ENCODE measurements at places on chromosomes 7 and 10.

DNA sequence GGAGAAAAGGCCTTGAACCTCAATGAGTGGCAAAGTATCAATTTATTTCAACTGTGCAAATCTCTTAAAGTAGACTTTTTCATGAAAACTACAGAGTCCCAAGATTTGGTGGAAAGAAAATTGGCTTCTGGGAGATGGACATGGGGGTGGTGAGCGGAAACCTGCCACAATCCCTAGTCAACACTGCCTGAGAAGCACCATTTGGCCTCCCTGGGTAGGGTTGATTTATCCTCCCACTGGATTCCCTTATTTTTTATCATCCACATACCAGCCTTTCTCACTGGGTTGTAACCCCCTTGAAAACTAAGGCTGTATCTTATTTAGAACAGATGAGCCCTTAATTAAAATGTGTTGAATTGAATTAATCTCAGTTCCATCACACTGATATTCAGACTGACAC lies 101.7 kb upstream of the PTN start:
- DNase-seq = no peak

GRCh38 chr10:70306886-70307520 lies 23.2 kb upstream of the NPFFR1 start:
- DNase-seq = no peak

GRCh38 chr7:103573479-103574058 lies 127.6 kb upstream of the SLC26A5 start:
- no peak for DNase-seq

- no peak for DNase-seq
Observed at GRCh38 chr10:73586583-73586984, 4.6 kb downstream of the USP54 start.

DNA sequence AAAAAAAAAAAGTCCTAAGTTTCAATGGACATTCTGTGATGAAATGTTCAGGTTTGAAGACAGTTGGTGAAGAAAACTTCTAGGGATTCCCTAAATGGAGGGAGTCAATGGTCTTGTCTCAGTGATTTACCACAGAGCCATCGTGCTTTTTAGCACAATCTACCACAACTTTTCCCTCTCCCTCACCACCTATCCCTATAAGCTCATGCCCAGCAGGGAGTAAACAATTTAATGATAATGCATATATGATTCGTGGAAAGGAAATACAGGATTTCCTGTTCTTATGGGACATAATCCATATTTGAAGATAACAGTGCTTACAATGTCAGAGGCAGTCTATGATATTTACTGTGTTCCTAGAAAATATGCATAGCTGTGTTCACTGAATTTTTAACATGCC lies 38.4 kb upstream of the CD36 start:
- DNase-seq = no peak

GRCh38 chr7:13846386-13846785 lies 143.1 kb downstream of the ETV1 start:
- no peak for DNase-seq

DNA sequence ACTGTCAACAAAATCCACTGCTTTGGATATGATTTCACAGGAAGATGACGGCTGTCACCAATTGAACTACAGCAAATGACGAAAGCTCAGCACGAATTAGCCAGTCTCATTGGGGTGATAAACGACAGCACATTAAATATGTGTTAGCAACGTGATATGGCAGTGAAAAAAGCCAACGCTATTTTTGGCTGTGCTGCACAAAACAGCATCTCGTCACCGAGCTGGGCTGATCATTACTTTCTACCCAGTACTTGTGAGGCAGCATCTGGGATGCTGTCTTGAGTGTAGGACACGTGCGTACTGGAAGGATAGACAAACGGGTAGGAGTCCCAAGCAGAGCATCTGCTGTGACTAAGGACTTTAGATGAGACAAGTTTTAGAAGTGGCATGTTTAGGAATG lies 138.3 kb downstream of the EXOC4 start:
- no peak for DNase-seq

DNA sequence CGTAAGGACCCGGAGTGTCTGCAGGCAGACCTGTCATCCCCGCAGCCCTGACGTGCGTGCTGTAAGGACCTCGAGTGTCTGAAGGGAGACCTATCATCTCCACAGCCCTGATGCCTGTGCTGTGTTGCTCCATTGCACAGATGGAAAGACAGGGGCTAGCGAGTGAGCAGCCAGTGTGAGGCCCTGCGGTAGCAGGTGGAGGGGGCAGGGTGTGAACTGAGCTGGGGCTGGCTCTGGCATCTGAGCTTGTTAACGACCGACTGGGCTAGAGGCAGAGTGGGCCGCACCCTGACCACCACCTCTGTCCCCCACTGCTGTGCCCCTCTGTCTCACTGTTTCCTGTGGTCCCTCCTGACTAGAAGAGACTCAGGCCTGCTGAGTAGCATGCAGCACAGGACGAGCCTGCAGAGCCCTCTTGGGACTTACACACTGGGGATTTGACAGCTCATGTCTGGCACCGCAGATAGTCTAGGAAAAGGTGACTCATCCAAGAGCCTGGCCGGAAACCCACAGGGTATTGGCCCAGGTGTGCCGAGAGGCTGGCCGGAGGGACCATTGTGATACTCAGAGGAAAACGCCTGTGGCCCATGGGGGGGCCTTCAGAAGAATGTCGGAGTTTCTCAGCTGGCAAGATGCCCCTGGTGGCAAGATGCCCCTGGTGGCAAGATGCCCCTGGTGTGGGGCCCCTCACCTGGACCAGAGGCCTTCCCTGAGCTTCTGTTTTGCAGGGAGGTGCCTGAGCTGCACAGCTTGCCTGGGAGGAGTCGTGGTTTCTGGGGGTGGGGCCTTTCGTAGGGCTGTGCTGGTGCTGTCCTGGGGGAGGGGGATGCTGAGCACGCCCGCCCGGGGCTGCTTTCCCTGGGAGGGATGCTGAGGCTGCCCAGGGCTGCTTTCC lies 34.3 kb downstream of the INPP5A start:
- DNase-seq = peak; percentile 68

- DNase-seq = no peak
Observed at GRCh38 chr7:148182264-148182663, 408.3 kb upstream of the C7orf33 start.

GRCh38 chr7:20783125-20783699 lies 3.5 kb downstream of the SP8 start:
- no peak for DNase-seq

DNA sequence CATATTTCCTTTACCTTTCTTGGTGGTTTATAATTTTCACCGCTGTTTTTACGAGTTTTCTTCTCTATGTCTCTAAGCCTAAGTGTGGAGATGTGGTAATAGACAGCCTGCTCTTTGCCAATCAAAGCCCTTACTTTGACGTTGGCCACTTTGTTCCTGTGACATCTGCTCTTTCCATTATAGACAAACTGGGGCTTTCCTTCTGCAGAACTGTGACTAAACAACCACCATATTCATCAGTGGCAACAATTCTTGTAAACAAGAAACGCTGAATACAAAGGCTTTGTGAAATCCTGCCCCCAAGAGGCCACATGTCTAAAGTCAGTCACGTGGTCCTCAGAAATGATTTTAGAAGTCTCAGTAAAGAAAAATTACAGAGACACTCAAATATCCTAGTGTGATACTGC lies 59.6 kb upstream of the CAPZA2 start:
- peak; percentile 72 for DNase-seq

GRCh38 chr10:2978574-2979273 lies 88.6 kb upstream of the PFKP start:
- DNase-seq = no peak

- no peak for DNase-seq
Observed at GRCh38 chr7:14639329-14639728, 263.2 kb downstream of the DGKB start.

GRCh38 chr10:63553473-63553872 lies 32.3 kb downstream of the REEP3 start:
- peak; percentile 0 for DNase-seq

GRCh38 chr7:116315803-116316202 lies 105.5 kb downstream of the TES start:
- no peak for DNase-seq

- DNase-seq = no peak
Observed at GRCh38 chr10:75127471-75127870, 16.0 kb downstream of the SAMD8 start.

- DNase-seq = no peak
Observed at GRCh38 chr10:122567056-122567660, 6.6 kb downstream of the DMBT1 start.

DNA sequence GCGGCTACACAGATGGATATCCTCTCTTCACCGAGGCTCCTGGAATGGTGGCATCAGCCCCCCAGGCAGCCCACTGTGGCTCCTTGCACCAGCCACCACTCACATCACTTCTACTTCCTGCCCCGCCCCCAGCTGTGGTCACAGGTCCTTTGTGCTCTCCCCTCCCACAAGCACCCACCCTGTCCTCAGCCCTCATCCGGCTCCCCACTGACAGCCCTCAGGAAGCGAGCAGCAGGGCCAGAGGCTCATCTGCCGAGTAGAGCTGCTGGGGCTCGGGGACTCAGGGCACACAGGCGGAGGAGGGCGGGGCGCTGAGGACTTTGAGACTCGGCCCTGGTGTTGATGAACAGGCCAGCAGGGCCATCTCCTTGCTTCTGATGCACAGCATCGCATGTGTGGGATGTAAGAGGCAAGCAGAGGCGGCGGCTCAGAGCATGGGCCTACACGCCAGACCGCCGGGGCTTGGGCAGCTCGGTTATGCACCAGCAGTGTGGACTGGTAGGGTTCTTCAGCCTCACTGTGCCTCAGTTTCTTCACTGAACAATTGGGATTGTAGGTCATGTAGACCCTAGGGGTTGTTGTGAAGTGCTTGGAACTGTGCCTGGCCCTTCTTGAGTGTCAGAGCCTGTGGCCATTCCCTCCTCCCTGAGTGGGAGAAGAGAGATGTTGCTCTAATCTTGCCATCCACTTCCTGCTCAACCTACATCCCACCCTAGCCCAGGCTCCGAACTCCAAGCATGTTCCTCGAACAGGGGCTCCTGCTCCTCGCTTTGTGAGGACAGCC lies at the start of gene PRF1:
TSS of gene PRF1 (minus strand) at position 77 of the 784 bp plus-strand sequence. CDS start 1,839 bp downstream, outside the sequence.
- DNase-seq = no peak

DNA sequence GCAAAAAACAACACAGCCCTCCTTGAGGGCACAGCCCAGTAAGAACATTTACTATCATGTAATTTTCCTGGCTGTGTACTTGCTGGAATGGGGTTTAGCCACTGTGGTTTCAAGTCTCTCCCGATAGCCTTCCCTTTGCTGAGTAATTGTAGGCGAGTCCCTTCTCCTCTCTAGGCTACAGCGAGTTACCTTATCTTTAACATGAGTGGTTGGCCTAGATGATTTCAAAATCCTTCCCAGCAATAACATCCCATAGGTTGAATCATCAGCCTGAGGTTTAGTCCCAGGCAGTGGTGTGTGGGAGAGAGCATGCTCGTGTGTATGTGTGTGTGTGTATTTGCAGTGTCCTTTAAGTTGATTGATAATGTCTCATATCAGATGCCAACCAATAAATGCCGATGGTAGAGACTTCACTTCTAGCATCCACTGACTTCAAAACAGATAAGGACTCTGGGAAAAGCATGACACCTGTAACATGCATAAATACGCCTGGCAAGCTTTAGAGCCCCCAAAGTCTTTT lies 142.9 kb upstream of the ZMIZ1 start:
- peak; percentile 90 for DNase-seq

DNA sequence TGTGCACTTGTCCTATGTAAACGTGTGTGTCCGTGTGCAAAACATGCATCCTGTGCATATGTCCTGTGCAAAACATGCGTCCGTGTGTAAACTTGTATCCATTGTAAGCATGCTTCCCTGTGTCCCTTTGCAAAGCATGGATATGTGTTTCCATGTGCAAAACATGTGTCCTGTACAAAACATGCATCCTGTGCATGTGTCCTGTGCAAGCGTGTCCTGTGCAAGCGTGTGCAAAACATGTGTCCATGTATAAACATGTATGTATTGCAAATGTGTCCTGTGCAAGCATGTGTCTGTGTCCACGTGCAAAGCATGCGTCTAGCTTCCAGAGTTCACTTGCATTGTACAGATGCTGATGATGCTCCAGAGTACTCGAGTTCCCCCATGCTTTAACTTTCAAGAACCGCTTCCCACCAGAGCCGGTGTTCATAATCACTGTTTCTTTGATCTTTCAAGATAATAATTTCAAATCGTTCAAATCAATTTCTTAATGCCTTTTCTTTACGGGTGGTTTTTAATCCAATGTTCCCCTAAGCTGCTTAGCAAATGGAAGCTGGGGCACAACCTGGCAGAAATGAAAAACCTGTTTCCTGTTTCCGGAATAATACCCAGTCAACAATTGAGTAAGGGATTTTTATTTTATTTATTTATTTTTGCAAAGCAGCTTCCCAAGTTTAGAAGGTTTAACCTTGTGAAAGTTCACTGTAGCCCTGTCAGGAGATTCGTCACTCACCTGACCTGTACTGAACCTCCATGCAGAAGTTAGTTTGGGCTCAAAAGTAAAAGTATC lies 641 bp upstream of the ASB13 start:
- no peak for DNase-seq

DNA sequence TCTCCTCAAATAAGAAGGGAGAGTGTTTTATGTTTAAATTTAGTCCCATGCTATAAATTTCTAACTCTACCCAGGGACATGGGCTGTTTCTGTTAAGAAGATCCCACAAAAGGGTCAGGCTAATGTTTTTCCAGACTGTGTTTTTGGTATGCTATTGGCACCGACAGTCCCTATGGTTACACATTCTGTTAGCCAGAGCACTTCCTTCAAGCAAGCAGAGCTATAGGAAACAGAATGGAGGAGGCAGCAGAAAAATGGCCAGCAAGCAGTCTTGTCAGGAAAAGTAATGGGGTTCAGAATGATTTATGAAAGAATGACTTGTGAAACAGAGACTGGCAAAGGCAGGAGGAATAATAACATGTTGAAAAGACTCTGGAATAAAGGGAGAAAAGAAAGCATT lies 44.8 kb upstream of the PHYHIPL start:
- no peak for DNase-seq

DNA sequence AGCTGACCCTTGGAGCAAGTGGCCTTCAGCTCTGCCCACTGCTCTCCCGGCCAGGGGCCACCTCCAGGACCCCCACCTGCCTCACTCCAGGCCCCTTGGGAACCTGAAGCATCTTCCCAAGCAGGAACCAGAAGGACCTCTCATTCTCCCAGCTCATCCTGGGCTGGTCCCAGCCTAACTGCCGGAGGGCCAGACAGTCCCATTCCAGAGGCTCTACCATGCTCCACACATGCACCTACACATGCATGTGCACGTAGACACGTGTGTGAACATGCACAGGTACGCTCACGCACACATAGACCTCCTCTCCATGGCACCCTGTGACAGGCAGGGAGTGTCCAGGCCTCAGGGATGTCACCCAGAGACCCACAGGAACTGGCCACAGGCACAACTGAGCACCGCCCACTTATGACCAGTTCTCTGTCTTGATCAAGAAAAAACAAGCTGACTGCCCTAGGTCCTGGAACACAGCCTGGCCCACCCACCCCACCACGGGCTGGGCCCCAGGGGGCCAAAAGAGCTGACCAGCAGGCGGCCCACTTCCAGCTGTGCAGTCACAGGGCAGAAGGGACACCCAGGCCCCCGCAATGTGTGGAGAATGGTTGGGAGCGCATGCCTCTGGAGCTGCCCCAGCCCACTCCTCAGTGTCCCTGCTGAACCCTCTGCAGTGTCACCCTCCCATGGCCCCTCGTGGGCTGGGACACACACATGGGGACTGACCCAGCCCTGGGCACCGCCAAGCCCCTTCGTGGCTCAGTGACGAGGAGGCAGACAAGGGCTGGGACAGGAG lies 43.4 kb downstream of the CAMK2B start:
- no peak for DNase-seq

- no peak for DNase-seq
Observed at GRCh38 chr10:133110133-133110532, 22.4 kb downstream of the ADGRA1 start.
